ENCODE measurements at places on chromosomes 2 and 18.
A peak's percentile ranks its signal among the peaks of the same experiment; 100 is the strongest.

DNA sequence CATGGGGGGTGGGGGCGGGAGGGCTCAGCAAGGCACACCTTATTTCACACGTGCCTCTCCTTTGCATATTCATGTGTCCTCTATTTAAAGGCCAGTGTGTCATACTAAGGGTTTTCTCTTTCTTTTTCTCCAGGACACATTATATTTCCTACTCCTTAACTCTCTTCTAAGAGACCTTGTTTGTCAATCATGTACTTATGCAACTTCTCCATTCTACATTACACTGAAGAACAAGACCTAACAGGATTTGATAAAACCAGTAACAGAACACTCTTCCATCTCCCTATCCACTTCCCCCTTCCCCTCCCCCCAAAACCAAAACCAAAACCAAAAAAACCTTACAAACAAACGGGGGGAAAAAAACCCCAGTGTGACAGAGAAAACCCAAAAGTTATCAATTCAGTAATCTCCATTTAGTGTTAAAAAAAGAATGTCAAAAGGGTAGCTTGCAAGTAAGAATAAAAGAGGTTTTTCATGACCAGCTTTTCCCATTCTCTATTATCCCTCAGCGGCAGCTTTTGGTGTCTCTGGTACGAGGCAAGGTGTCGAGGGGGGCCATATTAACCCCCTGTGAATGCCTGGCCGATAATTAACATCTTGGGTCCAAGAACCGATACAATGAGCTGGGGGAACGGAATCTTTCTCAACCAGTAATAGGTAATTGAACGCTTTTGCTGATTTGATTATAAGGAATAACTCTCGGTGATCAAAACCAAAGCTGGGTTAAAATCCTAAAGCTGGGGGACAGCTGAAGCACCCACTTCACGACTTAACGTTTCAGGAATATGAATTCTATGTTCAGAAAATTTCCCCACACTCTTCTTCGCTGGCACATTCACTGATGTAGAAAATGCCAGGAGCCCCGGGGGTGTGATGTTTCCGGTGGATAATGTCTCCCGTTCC lies 191.0 kb upstream of the TCF4 start:
- no peak for DNase-seq

DNA sequence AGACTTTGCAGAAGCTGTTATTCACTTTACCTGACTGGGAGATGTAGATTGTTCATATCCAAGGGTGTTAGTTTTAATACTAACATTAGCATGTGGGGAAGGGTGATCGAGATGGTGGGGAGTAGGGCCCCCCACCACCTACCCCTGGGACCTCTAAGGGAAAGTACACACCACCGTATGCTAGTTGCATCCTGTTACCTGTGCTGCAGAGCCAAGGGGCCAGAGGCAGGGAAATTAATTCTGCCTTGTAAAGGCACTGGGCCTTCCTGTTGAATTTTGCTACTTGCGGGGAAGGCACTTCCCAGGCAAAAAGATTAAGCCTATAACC lies 9.0 kb downstream of the STEAP3 start:
- DNase-seq: no peak

GRCh38 chr2:213500881-213501280 lies 216.6 kb downstream of the SPAG16 start:
- no peak for DNase-seq

DNA sequence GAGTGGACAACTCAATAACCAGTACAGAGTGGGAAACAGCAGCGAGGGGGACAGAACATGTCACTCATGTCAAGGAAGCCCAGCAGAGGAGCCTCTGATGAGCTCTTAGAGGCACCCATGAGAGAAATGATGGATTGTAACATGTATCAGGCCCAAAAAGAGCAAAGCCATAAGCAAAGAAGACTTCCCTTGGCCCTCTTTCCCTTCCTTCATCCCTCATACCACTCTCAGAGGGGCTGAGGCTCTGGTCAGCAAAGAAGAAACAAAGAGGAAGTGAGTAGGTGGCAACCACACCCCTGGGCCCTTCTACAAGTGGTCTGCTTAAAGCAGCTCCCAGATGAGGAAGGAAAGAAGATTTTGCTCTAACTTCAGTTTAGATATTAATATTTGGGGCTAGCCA lies 112.8 kb downstream of the CDC42EP3 start:
- DNase-seq: no peak

DNA sequence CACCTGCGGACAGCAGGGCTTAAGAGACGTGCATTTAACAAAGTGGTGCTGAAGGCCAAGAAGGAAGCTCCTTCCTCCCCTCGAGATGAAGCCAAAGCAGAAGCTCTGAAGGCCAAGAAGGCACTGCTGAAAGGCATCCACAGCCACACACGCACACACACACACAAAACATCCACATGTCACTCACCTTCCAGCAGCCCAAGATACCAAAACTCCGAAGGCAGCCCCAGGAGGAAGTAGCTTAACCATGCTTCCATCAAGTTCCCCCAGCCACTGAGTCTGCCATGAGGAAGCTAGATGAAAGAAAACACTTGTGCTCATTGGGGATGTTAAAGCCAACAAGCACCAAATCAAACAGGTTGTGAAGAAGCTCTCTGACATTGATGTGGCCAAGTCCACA lies 175.7 kb upstream of the POU3F3 start:
- no peak for DNase-seq

GRCh38 chr2:138013639-138014038 lies 49.4 kb downstream of the HNMT start:
- no peak for DNase-seq

- DNase-seq: no peak
Measured at GRCh38 chr2:64543008-64543697, 19.0 kb downstream of the AFTPH start.

GRCh38 chr2:46362667-46363012 lies 65.4 kb downstream of the EPAS1 start:
- DNase-seq: no peak

- no peak for DNase-seq
Measured at GRCh38 chr2:233761040-233761769, 1.1 kb downstream of the UGT1A1 start.

DNA sequence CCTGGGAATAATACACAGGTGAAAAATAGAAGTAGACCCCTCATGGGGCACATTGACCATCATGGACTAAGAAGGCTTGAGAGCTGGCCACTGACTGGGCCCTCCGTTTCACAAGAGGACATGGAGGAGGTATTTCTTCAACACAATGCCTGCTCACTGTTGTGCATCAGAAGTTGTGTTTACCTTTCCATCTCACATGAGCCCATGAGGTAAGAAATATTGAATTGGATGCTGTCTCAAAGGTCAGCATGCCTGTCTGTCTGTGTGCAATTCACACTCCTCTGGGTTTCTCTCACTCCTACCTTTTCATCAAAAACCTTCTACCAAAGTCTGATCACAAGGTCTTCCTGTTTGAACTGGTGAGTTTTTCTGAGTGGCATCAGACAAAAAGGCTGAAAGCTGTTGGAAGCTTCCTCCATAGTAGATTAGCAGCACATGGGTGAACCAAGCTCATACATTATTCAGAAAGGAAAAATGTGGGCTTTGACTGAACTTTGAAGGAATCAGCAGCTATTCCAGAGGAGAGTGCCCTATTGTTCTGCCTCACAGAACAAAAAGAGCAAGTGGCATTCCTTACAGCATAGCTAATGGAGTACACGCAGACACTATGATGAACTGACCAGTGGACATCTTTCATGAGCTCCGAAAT lies 143.2 kb upstream of the RND3 start:
- no peak for DNase-seq

GRCh38 chr2:106094131-106094841 lies 99.8 kb downstream of the UXS1 start:
- DNase-seq: peak; percentile 78

DNA sequence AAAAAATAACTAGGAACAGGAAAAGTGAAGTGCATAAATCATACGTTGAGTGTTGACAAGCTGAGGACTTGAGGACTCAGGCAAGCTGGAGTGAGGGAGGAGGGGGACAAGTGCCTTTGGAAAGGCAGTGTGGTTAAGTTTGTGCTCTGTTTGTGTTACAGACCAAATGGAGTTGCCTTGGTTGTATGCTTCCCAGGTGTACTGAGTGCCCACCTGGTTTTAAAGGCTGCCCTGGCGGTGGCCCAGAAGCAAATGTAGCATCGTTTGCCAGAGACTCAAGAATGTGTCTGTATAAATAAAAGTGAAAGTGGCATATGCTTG lies 240.9 kb downstream of the PRKCE start:
- no peak for DNase-seq

GRCh38 chr2:65939687-65940086 lies 495.2 kb upstream of the MEIS1 start:
- DNase-seq: no peak

GRCh38 chr2:168723275-168723899 lies 79.0 kb upstream of the NOSTRIN start:
- DNase-seq: no peak

DNA sequence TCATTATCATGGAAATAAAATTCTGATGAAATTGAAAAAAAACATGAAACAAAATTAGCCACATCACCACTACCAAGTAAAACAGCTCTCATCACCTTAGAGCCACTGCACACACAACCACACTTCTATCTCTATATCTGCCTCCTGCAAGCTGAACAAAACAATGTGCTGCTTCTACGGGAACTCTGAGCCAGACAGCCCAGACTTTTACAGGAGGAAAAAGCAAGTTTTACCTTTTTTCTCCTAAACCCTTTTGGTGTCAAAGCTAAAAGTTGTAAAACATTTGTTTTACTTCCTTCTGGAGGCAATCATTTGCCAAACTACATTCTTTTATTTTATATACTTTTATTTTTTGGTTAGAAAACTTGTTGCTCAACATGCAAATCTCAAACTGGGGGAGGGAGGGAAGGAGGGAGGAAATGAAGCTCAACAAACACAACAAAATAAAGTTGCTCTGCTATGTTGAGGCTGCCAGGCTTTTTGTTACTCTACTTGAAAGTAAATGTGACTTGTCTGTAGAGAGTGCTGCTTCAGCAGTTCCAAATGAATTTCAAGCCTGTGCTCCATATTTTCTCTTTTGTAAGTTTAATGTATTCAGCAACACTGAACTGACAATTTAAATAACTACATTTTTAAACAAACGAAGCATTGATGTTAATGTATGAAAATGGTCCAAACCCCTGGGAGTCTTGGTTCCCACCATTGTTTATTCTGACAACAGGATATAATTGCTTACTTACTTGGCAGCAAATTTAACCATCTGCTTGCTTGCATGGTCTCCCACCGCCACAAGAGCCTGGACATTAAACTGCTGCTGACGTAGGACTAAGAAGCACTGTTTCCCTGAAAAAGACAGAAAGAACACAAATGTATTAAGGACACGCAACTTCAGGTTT lies 24.5 kb downstream of the DARS1 start:
- DNase-seq: no peak

- no peak for DNase-seq
Measured at GRCh38 chr2:231515603-231516002, 14.6 kb downstream of the NMUR1 start.

DNA sequence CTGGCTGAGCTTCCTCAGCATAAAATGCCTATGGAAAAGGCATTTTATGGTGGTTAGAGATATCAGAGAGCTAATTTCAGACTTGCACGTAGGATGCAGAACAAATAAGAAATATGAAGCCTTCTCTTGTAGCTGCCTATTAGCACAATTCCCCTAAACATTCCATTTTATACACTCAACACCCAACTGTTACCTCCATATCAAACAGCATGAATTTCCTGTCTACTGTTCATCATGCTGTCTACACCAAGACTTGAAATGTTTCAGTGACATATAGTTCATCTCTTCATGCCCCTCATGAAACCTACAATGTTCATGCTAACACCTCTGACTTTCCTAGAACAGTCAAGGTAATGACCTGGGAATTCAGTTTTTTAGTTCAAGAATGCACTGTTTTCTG lies 249.9 kb downstream of the PIEZO2 start:
- DNase-seq: no peak

DNA sequence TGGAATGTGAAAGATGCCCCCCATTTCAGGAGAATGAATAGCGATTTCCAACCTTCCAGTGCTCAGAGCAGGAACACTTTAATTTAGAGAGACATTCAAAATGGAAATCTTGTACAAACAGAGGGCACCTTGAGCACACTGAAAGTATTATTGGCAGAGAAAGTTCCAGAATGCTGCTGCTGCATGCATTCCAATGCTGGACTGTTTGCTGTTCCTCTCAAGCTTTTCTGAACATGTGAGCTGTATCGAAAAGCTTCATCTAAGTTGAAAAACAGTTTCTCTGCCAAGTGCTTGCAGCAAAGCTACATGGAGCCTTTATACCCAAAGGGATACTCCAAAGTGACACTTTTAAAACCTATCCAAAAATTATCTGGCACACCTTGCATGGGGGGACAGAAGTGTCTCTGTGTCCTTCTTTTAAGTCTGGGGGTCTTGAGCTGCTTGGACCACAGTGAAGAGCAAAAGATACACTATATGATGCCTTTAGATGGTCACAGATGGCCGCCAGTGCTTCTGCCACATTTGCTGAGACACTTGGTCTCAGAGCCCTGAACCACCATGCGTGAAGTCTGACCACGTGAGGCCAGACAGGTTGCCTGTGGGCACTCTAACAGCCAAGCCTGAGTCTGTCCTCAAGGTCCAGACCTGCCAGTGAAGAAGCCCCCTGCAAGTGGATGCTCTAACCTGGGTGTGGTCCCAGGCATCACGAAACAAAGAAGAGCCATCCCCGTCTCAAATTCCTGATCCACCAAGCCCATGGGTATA lies 18.8 kb downstream of the UXS1 start:
- no peak for DNase-seq

DNA sequence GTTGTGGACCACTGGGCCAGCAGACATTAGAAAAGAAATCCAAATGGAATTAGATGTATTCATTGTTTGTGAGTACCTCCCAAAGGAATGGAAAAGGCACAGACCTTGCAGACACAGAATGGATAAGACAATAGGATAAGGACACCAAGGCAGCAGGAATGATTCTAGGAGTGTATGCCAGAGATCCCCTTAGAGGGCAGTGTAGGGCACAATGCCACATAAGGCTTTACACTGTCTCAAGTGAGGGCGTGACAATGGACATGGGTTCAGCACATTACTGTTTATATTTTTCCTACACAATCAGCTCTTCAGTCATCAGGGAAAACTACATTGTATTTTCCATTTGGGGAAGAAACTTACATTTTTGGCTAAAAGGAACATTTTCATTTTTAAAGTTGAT lies 250.9 kb downstream of the PTH2R start:
- no peak for DNase-seq

- DNase-seq: no peak
Measured at GRCh38 chr2:237300739-237301138, 113.2 kb downstream of the COL6A3 start.

- DNase-seq: no peak
Measured at GRCh38 chr2:66490588-66491001, 55.7 kb downstream of the MEIS1 start.

GRCh38 chr18:32442575-32442974 lies 28.1 kb downstream of the GAREM1 start:
- DNase-seq: no peak

DNA sequence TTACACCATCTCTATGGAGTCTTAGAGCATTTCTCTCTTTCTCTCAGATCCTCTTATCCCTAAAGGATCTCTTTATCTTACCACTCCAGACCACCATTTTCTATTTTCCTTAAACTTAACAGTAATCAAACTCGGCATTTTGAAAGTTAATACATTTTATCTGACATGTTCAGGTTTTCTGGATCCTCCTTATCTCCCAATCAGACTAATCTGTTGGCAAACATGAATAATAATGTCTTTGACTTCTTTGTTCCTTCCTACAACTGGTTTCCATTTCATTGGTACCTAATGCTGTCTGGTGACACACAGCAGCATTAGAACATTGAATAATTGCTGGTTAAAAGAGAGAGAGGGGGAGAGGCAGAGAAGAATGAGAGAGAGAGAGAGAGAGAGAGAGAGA lies 932.1 kb upstream of the FSHR start:
- no peak for DNase-seq

- no peak for DNase-seq
Measured at GRCh38 chr2:240405684-240406313, 29.7 kb upstream of the GPC1 start.

Measured in CD8-positive, alpha-beta T cell (primary cell).